NAMALWA (cell line): ENCODE measurements at places on chromosomes 4 and X.
A peak's percentile ranks its signal among the peaks of the same experiment; 100 is the strongest.

- peak; percentile 43 for DNase-seq
Measured at GRCh38 chrX:151488677-151489076, 74.8 kb upstream of the PASD1 start.

DNA sequence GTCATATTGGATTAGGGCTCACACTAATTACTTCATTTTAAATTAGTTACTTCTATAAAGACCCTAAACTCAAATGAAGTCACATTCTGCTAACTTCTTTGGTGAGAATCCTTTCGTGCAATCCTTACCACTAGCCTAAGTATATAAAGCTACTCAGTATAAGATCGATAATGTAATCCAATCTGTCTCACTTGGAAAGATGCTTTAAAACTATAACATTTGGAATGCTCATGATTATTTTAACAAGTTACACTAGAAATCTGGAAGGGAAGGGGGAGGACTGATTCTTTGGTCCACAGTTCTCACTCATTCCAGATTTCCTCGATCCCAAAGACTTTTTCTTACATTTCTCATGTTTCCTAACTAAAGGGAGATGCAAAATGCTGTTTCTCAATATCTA, 336.4 kb upstream of the SLIT2 start:
- no peak for DNase-seq

GRCh38 chrX:45485719-45486118, 285.0 kb upstream of the DIPK2B start:
- DNase-seq, result no peak

GRCh38 chr4:1967512-1968149, 41.1 kb downstream of the NELFA start:
- DNase-seq, result no peak

GRCh38 chr4:78640714-78641113, 89.1 kb downstream of the ANXA3 start:
- no peak for DNase-seq

- no peak for DNase-seq
Measured at GRCh38 chrX:9542761-9543111, 77.9 kb downstream of the TBL1X start.

DNA sequence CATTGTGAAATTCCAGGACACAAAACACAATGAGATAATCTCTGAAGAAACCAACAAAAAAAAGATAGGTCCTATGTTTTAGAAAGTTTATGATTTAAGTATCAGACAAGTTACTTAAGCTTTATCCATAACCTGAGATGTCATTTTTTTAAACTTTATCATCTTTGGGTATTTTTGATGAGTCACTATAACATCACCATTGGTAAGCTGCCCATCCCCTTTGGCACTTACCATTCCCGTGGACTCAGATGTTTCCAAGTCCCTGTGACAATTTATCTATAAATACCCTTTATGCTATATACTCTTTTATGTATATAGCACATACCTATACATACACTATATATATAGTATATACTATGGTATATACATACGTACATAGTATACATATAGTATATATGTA, 198.9 kb upstream of the GEMIN8 start:
- no peak for DNase-seq

DNA sequence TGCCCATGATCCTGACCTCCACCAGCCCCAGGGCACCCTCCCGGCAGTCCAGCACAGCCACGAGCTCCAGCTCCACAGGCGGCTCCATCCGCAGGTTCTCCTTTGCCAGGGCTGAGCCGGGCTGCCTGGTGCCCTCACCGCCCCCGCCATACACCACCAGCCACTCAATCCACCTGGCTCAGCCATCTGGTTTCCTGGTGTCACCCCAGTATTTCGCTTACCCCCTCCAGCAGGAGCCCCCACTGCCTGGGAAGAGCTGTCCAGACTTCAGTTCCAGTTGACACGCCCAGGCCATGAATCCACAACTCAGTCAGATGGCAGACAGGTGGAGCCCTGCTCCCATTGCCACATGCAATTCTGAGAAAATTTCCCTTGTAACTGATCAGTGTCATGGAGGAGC, 3.9 kb downstream of the SHISA3 start:
- no peak for DNase-seq

- DNase-seq, result no peak
Measured at GRCh38 chr4:76219299-76220055, 5.9 kb upstream of the SCARB2 start.

DNA sequence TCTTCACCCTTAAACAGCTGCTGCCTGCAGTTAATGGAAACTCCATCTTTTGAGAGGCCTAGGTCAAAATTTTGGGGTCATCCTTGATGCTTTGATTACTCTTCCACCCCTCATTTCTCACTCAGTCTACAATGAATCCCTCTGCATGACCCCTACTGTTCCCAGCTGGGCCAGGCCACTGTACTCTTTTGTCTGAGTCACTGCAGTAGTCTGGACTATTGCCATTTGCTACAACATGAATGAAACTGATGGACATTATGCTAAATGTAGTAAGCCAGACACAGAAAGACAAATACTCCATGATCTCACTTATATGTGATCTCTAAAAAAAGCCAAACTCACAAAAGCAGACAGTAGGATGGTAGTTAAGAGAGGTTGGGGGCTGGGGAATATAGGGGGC, 28.3 kb downstream of the STK32B start:
- DNase-seq, result no peak

- DNase-seq, result peak; percentile 68
Measured at GRCh38 chr4:184347251-184348239, 126.8 kb downstream of the IRF2 start.

DNA sequence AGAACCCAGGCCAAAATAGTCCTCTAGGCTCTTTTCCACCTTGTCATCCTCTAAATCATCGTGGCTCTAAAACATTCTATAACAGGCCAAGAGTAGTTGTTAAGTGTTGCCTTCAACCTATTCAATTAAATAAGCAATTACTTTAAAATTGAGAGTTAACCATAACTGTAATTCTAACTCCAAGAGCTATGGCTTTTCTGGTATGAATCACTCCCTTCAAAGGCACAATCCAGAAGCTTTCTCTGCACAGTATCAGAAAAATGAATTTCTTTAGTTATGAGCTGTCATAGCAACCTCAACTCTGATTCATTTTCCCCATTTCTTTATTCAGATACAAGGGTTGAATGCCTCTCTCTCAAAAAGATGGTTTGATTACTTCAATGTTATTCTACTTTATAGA, 21.7 kb downstream of the INPP4B start:
- no peak for DNase-seq

DNA sequence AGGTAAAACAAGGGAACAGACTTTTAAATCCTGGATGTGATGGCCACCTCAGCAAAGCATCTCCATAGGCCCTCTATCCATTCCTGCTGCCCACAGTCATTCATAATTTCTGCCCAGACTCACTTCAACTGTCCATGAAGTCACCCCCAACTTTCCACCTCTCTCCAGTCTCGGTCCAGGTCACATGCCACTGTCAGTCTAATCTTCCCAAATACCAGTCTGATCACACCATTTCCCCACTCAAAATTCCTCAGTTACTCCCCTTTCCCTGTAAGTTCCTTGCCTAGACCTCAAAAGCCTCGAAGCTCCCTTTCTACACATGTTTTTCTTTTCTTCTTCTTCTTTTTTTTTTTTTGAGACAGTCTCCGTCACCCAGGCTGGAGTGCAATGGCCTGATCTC, 51.2 kb upstream of the HOPX start:
- no peak for DNase-seq

DNA sequence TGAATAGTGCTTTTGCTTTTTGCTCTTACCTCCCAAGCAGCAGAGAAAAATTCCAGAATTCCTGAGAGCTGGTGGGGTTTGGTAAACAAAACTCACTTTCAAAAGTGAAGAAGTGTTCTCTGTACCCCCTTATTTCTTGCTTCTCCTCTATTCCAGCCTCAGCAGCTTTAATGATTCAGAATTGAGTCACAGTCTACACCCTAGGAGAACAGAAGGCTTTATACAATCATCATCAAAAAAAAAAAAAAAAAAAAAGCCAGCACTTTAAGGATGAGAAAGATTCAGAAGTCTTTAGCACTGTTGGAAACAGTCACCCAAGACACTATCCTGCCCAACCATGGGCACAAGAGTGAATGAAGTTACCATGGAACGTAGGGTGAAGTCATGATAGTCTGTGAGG, 1583.1 kb upstream of the PCDH10 start:
- DNase-seq, result no peak

GRCh38 chr4:93351846-93352245, 476.7 kb upstream of the ATOH1 start:
- DNase-seq, result no peak

- DNase-seq, result no peak
Measured at GRCh38 chr4:40511036-40511614, 118.5 kb downstream of the RBM47 start.

GRCh38 chrX:32545101-32545500, 666.2 kb downstream of the DMD start:
- no peak for DNase-seq

DNA sequence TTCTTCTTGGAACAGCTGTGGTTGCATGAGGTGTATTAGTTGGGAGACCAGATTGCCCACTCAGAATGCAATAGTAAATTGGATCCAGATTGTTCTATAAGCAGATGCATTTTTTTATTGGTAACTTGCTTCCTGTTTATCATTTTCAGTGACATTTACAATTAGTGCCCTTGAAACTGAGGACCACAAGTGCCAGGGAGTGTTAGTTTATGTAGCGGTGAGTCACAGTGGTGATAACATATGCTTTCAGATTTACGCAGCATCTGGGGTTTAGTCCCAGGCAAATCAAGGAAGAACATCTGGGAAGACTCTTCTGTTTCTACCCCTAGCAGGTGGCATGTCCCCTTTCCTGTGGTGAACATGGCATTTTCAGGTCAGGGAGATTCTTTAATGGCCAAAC, 24.1 kb downstream of the FRMPD4 start:
- no peak for DNase-seq

DNA sequence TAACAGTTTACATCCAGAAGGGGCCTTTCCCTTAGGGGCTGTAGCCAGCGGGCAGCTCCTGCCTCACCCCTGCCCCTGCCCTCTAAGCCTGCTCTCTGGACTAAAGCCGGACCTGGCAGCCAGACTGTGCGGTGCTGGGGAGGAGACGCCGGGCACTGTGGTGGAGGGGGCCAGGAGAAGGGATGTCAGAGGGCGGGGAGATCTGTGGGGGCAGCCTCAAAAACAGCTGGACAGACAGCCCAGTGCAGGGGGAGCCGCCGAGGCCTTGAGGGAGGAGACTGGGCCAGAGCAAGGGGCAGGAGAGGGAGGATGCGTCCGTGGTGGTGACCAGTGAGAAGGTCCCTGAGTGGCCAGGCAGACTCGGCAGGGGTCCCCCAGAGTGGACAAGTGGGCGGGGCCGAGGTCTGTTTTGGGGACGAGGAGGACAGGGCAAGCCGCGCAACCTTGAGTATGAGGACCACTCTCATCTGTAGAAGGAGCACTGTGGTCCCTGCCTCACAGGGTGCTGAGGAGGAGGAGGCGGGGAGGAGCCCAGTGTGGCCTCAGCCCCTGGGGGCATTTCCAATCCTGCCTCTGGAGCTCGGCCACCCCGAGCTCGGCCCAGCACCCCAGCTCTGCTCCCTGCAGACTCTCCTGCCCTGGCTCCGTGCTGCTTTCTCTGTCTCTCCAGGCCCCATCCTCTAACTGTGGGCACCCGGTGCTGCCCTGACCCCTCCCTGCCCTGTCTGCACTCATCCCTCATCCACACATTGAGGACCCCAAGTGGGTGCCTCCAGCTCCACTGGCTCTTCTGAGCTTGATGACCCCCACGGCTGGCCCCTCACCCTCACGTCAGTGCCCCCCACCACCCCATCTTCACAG, 59.2 kb upstream of the NKX1-1 start:
- no peak for DNase-seq

- DNase-seq, result no peak
Measured at GRCh38 chr4:99458911-99459447, 23.8 kb upstream of the ADH7 start.
